ENCODE measurements at places on chromosomes 7 and 10. TPM values are rescaled to one million over a fixed set of nuclear protein-coding genes. Genes with fewer than 3 reads are reported as not detected.

GRCh38 chr7:68800316-68800715 is 798.0 kb upstream of the AUTS2 start:
- no peak overlapping the region for H3K27ac ChIP-seq
- no peak overlapping the region for H3K4me3 ChIP-seq
- H3K27me3 ChIP-seq, result no peaks in the 10 kb centered on the region

DNA sequence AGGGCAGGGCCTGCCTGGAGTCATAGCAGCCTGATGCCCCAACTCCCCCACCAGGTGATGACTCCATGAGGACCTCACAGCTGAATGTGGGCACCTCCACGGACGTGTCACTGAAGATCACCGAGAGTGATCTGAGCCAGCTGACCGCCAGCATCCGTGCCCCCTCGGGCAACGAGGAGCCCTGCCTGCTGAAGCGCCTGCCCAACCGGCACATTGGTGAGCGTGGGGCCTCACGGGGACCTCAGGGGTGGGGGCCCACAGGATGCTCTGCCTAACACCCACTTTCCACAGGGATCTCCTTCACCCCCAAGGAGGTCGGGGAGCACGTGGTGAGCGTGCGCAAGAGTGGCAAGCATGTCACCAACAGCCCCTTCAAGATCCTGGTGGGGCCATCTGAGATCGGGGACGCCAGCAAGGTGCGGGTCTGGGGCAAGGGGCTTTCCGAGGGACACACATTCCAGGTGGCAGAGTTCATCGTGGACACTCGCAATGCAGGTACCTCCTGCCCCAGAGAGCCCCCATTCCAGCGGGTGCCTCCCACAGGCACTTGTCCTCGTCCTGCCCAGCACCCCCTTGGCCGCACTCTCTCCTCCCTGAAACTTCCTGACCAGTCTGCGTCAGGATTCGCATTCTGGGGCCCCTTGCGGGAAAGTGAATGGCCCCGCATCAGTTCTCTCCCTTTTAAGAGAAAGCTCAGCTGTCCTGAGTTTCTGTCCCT is 10.0 kb upstream of the ATP6V1F start:
- H3K4me1 ChIP-seq, result no peaks in the 10 kb centered on the region
- H3K27me3 ChIP-seq, result peaks cover 4% of the 10 kb centered on the region
- no peak overlapping the region for H3K4me3 ChIP-seq
- no peak overlapping the region for H3K27ac ChIP-seq
- no peak for DNase-seq

- no peak overlapping the region for H3K4me3 ChIP-seq
- H3K27ac ChIP-seq, result no peak overlapping the region
- no peaks in the 10 kb centered on the region for H3K36me3 ChIP-seq
Observed at GRCh38 chr10:4301291-4302045, 516.5 kb upstream of the KLF6 start.

DNA sequence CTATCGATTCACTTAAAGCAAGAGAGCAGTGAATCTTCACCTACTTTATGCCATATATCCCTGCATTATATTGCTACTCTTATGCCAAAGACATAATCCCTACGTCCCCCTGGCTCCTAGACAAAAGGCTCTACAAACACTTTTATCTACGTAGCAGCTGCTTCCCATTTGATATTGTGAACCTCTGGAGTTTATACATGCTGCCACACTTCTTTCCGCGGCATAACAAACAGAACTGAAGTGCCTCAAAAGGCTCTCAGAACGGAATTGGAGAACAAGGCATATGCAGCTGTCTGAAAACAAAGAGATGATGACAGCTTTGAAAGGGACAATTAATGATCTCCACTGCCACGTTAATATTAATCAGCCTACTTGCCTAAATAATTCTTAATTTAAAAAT is 985.6 kb upstream of the LRRN3 start:
- H3K4me1 ChIP-seq, result no peaks in the 10 kb centered on the region
- no peaks in the 10 kb centered on the region for H3K36me3 ChIP-seq
- no peak overlapping the region for H3K27ac ChIP-seq

- no peak for DNase-seq
- no peaks in the 10 kb centered on the region for H3K27me3 ChIP-seq
- no peak overlapping the region for H3K4me3 ChIP-seq
- no peaks in the 10 kb centered on the region for H3K4me1 ChIP-seq
- H3K27ac ChIP-seq, result no peak overlapping the region
- no peaks in the 10 kb centered on the region for H3K36me3 ChIP-seq
Observed at GRCh38 chr10:129814681-129815646, 149.1 kb downstream of the EBF3 start.

DNA sequence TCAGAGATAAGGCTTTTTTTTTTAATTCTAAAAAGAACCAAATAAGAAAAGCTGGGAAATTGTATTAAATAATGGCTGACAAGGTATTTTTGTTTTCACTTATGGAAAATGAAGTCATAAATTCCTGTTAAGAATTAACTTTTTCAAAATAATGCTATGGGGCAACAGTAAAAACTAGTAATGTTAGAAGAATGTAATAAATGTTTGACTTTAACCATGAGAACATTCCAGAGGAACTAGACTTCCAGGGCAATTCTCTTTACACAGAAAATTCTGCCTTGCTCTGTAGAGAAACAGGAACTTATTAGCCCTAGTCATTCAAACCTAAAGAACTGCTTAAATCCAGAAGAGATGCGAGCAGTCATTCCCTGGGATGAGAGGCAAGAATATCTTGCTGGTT is 571.1 kb downstream of the IPMK start:
- H3K27ac ChIP-seq, result no peak overlapping the region
- no peaks in the 10 kb centered on the region for H3K4me1 ChIP-seq
- no peak for DNase-seq
- H3K4me3 ChIP-seq, result no peak overlapping the region
- H3K36me3 ChIP-seq, result no peaks in the 10 kb centered on the region

LRRN3 gene
- 57.3 TPM for total RNA-seq

SEMA3E gene
- total RNA-seq, result not detected

- H3K4me1 ChIP-seq, result no peaks in the 10 kb centered on the region
- no peak overlapping the region for H3K4me3 ChIP-seq
- H3K36me3 ChIP-seq, result no peaks in the 10 kb centered on the region
- H3K27me3 ChIP-seq, result no peaks in the 10 kb centered on the region
- H3K27ac ChIP-seq, result no peak overlapping the region
Observed at GRCh38 chr10:106765241-106765754, 399.2 kb downstream of the SORCS1 start.

ADIRF gene
- total RNA-seq, result not detected

DNA sequence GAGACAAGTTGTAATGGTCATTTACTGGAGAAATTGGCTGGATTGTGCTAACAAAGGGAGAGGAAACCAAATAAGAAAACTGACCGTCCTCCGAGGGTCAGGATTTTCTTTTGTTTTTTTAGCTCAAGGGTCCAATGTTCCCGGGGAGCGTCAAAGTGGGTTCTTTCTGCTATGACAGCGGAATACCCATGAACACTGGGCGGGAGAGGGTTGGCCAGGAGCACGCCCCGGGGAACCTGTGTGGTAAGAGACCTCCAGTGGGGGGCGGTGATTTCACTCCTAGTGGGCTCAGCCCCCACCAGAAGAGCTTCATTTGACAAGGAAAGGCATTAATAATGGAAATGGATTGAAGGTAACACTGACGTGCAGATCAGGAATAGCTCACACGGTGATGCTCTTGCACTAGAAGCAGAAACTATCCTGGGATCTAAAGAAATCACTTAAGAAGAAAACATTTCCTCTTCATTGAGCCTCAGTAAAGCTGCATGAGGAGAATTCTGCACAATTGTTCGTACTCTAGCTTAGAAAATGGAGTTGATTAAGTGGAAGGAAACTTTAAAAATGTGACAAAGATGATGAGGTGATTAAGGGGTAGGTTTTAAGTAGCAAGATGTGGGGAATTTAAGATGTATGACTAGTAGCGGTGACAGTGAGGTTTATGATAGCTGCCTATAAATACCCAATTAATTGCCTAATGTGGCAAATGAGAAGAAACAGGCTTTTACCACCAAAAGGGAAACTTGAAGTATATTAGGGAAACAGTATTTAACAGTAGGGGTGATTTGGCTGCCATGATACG is 627.2 kb downstream of the SUGCT start:
- H3K4me1 ChIP-seq, result no peaks in the 10 kb centered on the region
- no peaks in the 10 kb centered on the region for H3K36me3 ChIP-seq
- peaks cover 2% of the 10 kb centered on the region for H3K27me3 ChIP-seq
- H3K27ac ChIP-seq, result no peak overlapping the region
- no peak for DNase-seq
- H3K4me3 ChIP-seq, result no peak overlapping the region

DNA sequence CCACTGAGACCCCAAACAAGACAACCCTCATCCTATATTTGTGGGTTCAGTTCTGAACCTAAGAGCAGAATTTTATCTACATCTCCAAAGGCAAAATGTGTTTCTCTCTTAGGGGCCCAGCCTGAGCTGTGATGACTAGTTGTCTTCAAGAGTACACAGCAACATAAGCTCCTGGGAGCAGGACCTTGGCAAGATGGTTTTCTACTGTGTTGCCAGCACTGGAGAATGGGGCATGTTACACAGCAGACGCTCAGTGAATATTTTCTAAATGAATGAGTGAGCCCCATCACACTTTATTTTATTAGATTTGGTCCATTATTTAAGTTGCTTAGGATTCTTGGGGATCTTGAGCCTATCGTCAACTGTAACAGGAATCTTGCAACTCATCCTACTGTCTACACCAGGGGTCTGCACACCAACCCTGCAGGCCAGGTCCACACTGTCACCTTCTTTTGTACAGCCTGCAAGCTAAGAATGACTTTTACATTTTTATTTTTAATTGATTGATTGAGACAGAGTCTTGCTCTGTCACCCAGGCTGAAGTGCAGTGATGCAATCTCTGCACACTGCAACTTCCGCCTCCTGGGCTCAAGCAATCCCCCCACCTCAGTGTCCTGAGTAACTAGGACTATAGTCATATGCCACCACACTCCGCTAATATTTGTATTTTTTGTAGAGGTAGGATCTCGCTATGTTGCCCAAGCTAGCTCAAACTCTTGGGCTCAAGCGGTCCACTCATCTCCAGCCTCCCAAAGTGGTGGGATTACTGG is 347.1 kb downstream of the FGFR2 start:
- DNase-seq, result no peak
- H3K36me3 ChIP-seq, result no peaks in the 10 kb centered on the region
- H3K27me3 ChIP-seq, result no peaks in the 10 kb centered on the region
- H3K4me1 ChIP-seq, result no peaks in the 10 kb centered on the region
- H3K27ac ChIP-seq, result no peak overlapping the region
- no peak overlapping the region for H3K4me3 ChIP-seq

- H3K36me3 ChIP-seq, result peaks cover 11% of the 10 kb centered on the region
- peaks cover 25% of the 10 kb centered on the region for H3K4me1 ChIP-seq
- H3K27ac ChIP-seq, result no peak overlapping the region
Observed at GRCh38 chr7:44433255-44434022, 57.0 kb downstream of the NUDCD3 start.

- H3K27ac ChIP-seq, result no peak overlapping the region
- H3K36me3 ChIP-seq, result no peaks in the 10 kb centered on the region
- no peak for DNase-seq
Observed at GRCh38 chr10:69460576-69461242, 9.4 kb downstream of the TSPAN15 start.

SPDYE11 gene
- total RNA-seq, result not detected

- peak; percentile 76 for DNase-seq
- peaks cover 82% of the 10 kb centered on the region for H3K27me3 ChIP-seq
- H3K27ac ChIP-seq, result peak overlapping the region; percentile 57
- peaks cover 24% of the 10 kb centered on the region for H3K4me1 ChIP-seq
- no peaks in the 10 kb centered on the region for H3K36me3 ChIP-seq
Observed at GRCh38 chr10:3197348-3198003, 24.9 kb upstream of the PITRM1 start.

LIPK gene
- not detected for total RNA-seq

DNA sequence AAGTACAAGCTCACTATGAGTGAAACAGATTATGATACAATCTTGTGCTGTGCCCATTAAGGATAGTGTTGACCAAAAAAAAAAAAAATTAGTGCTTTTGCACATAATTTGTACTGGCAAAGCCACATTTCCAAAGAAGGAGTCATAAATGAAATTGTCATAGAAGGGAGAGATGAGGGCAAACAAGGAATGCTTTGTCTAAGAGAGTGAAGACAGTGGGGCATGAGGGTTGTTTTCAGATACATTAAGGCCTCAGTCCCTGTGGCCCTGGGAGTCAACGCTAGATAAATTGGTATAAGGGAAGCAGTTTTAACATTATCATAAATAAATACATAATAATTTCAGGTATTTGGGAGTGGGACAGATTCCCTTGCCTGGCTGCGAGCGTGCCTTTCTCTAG is 267.5 kb upstream of the PRKCQ start:
- no peak overlapping the region for H3K4me3 ChIP-seq
- H3K27ac ChIP-seq, result no peak overlapping the region
- no peaks in the 10 kb centered on the region for H3K4me1 ChIP-seq
- no peak for DNase-seq
- peaks cover 13% of the 10 kb centered on the region for H3K27me3 ChIP-seq

DEPP1 gene
- 5.3 TPM for total RNA-seq

- H3K27ac ChIP-seq, result no peak overlapping the region
- no peak for DNase-seq
- no peaks in the 10 kb centered on the region for H3K4me1 ChIP-seq
- peaks cover 1% of the 10 kb centered on the region for H3K27me3 ChIP-seq
- H3K4me3 ChIP-seq, result no peak overlapping the region
Observed at GRCh38 chr10:69897432-69897831, 95.7 kb downstream of the COL13A1 start.

- H3K4me1 ChIP-seq, result peaks cover 7% of the 10 kb centered on the region
- no peak overlapping the region for H3K4me3 ChIP-seq
- H3K36me3 ChIP-seq, result no peaks in the 10 kb centered on the region
- no peak overlapping the region for H3K27ac ChIP-seq
- DNase-seq, result no peak
Observed at GRCh38 chr10:89643431-89643811, 1.6 kb downstream of the PANK1 start.
